KBM-7 (cell line): ENCODE measurements at places on chromosomes 3 and 15.

DNA sequence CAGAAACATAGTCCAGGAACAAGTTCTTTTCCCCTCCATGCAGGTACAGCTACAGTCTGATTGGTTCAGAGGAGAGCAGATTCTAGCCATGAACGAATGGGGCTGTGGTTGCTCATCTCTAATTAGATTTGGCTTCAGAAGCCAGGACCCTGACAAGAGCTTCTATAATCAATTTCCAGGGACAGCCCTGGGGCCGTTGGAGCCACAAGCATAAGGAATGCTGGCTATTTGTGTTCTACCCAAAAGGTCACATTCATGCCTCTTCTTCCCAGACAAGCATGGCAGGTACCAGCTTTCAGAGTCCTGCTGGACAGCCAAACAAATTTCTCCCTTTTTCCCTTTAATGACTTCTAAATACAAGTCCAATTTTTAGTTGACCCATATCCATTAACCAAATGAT is 215.5 kb upstream of the LRTM1 start:
- DNase-seq: no peak

GRCh38 chr3:183725387-183725786 is 27.8 kb downstream of the YEATS2 start:
- DNase-seq: no peak

DNA sequence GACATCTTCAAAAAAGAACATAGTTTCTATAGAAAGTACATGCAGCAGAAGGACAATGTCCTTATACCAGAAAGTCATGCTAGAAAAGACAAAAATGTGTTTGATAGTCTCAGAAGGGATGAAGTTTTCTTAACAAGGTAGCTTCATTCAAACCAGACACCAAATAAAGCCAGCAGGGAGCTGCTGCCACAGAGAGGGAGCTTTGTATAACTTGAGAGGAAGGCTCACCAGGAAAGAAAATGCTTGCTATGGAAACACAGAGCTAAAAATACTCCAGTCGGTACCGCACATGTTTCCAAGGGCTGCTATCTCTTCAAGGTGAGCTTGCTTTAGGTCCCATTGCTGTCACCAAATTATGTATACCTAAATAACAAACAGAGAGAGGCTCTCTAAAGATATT is 1074.8 kb upstream of the ALCAM start:
- DNase-seq: peak; percentile 21

GRCh38 chr3:186024210-186024609 is 84.7 kb downstream of the ETV5 start:
- DNase-seq: no peak

DNA sequence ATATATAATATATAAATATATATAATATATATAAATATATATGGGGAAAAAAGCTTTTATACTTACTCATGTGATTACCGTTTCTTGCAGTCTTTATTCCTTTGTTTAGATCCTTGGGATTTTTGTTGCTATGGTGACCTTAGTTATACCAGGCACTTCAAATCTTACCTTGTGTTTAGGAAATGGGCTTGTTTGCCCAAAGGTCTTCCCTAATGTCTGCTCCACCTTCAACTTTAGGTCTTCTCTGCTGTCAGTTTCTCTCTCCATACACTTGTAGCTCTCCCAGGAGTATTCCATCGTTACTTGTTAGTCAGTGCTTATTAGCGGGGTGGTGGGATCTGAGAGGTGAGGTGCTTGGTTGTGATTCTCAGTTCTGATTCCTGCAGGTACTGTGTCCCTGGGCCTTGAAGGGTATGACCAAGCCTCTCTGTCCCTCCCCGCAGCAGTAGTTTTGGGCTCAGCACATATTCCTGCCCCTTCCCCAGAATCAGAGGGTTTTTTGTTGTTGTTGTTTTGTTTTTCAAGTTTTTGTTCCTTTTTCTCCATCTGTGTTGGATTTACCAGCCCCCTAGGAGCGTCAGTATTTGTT is 9.6 kb upstream of the LAMP3 start:
- peak; percentile 49 for DNase-seq

DNA sequence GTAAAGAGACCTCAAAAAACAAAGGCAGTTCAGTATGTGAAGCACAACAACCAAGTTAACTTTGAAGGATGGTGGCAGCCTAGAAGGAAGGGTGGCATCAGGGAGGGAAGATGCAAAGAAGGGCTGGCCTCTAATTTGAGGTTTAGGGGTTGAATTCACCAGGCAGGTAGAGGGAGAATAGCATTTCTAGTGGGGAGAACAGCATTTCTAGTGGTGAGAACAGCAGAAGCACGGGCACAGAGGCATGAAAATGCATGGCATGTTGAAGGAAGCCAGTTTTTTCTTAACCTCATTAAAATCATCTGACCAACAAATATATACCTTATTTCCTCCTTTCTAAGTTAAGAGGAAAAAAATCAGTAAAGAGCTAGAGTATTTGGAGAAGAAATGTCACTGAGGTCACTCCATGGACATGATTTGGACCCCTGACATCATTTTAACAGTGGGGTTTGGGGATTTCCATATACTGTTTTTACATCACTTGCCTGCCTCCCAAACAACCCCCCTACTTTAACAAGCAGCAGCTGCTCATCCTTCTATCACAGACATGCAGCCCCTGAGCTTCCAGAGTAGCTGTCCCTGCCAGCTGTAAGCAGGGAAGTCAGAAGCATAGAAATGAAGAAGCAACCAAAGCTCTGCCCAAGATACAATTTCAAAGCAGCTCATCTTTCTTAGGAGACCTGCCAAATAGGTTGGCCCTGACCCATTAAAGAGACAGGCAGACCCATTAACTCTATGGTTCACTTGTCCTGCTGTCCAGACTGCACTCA is 2.4 kb upstream of the POPDC2 start:
- no peak for DNase-seq

DNA sequence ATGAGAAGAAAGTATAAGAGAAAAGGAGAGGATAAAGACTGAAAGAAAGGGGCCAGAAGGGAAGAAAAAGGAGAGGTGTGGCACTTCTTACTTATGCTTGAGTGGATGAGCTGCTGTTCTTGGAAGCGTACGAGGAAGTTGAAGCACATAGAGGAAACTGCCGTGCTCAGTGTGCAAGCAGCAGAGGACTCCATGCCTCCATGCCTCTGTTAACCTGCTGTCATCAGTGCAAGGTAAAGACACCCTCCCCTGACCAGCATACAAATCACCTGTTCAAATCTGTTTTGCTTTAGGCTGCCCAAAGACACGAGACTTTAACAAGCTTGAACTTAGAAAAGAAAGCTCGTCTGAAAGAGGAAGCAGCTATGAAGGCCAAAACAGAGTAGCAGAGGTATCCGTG is 6.4 kb downstream of the WDR5B start:
- DNase-seq: peak; percentile 69

- DNase-seq: no peak
These were observed 5.9 kb downstream of the MAPKAPK3 start for GRCh38 chr3:50622881-50623280.

DNA sequence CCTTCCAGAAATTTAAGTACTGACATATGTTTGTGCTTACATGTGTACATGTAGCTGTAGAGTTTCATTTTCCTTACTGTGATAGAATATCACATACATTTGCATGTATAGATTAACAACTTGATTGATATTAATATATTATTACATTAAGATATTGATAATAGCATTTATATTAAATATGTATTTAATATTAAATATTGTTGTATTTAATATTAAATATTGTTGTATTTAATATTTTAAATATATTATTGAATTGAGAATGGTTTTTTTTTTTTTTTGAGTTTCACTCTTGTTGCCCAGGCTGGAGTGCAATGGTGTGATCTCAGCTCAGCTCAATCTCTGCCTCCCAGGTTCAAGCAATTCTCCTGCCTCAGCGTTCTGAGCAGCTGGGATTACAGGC is 76.5 kb downstream of the MYH15 start:
- DNase-seq: no peak

DNA sequence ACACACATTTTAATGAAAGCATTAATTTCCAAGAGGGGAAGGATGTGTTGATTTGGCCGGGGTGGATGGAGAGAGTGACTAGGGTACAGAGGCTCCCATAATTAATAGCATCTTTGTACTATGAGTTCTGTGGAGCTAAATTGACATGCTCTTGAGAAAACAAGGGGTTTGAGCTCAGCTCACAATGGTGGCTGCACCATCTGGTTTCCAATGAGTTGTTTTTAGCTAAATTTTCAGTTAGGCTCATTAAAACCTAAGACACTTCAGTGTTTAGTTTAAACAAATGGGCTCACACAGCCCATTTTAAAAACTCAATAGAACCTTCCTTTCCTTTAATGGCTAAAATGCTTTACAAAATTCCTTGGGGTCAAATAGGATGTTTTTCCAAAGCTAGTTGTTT is 199.7 kb downstream of the TNIK start:
- no peak for DNase-seq

- DNase-seq: no peak
These were observed 159.8 kb downstream of the AKAP13 start for GRCh38 chr15:85540085-85540797.
